ENCODE measurements at places on chromosomes 16 and 17.

DNA sequence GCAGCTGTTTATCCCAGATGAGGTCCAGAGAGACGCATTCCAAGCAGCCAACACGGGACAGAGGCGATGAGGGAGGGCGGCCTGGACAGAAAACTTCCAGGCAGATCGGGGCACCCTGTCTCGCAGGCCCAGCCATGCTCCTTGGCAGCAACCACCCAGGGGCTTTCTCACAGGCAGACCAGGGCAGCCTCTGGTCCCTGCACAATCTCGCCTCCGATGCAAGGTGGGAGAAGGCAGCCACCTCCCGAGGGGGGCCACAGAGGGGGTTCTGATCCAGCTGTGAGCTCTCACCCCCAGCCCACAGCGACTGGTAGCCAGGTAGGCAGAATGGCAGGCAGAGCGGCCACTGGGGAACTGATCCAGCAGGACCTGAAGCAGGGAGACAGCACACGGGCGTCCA, 48.7 kb downstream of the LMF1 start:
- DNase-seq, result peak; percentile 6

DNA sequence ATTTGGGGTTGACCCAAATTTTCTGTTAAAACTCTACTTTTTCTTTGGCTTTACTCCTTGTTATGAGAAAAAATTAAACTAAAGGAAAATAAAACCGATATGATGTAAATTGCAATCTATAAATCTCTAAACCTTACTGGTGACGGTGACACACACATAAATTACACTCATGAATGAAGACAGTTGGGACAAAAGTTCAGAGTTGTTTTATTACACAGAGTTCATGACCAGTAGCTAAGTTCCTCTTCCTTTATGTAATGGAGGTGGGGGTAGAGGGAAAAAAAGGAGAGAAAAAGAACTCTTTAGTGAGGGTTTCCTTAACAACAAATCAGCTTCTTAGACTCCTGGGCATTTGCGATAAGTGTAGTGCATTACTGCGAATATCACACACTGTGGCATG, 220.7 kb downstream of the KCNJ2 start:
- DNase-seq, result no peak

DNA sequence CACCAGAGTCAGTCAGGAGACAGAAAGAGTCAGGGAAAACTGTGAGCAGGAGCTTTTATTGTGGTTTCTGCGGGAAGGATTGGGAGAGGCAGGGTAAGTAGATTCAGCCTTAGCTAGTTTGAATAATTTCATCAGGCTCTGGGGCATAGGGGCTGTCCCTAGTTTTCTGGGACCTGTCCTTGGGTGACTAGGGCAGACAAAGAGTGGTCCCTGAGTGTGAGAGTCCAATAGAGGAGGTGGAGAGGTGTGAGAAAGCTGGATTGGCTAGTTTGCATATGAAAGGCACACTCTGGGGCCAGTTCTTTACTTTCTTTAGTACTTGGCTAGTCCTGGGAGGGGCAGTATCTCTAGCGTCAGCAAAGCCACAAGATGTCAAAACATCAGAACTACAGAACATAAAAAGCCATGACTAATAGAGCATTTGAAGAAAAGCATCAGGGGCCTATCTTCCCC, 255.6 kb downstream of the HS3ST3A1 start:
- DNase-seq, result no peak

GRCh38 chr16:53504665-53505064, 1.7 kb upstream of the AKTIP start:
- DNase-seq, result no peak

GRCh38 chr16:75319513-75320411, 68.3 kb upstream of the BCAR1 start:
- no peak for DNase-seq

- DNase-seq, result no peak
Measured at GRCh38 chr16:82322177-82322576, 152.2 kb upstream of the MPHOSPH6 start.

GRCh38 chr17:82957961-82958561, 118.2 kb upstream of the ZNF750 start:
- DNase-seq, result peak; percentile 7

DNA sequence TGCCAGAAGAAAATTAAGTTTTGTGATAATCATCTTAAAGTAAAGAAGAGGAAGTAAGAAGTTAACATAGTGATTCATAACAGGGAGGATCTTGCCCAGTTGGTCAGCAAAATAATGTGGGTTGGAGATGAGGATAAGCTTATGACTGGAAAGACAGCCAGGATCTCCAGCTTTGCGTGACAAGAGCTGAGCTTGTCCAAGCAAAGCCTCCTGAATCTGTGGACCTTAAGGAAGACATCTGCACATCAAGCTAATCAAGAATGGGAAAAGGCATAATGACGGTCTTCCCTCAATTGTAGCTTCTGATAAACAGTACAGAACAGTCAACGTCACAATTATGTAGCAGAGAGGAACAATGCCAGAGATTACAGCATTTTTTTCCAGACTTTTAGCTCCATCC, 744.7 kb upstream of the GOT2 start:
- no peak for DNase-seq

DNA sequence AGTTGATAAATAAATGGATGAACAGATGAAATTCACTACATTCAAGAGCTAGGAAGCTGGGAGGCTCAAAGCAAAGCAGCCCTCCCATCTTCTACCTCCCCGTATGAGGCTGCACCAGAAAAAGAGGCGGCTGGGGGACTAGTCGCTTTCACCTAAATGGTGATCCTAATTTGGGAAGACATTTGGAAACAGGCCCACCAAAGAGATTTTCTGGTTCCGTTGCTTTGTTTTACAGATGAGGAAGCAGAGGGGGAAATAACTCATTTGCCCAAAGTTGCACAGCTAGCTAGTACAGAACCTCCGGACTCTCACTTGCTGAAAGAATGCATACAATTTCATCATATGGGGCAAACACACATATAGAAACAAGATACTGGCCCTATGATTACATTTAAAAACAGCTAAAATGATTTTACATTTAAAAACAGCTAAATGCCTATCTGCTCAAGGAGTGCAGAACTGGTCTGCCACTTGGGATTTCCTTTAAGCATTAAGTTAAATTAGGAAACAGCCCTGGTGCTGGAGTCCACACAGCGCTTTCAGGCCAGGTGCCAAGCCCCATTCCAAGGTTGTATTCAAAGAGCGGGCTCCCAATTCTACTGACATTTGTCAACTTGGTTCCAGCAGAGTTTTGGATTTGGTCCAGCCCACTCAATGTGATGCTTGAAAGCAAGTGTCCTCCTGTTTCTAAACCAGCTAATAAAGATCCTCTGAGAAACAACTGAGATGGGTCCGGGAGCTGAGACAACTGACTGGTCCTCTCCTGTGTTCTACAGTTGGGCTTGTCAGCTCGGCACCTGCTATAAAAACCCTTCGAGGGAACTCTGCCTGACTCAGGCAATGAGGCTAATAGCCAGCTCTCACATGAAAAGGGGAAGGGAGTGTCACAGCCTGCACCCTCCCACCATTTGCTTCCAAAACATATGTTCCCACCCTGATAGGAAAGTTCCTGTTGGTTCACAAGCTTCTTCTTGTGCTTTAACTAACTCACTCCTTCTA, 11.7 kb downstream of the ERN1 start:
- peak; percentile 24 for DNase-seq

GRCh38 chr17:59853168-59853918, 39.4 kb downstream of the TUBD1 start:
- peak; percentile 53 for DNase-seq

DNA sequence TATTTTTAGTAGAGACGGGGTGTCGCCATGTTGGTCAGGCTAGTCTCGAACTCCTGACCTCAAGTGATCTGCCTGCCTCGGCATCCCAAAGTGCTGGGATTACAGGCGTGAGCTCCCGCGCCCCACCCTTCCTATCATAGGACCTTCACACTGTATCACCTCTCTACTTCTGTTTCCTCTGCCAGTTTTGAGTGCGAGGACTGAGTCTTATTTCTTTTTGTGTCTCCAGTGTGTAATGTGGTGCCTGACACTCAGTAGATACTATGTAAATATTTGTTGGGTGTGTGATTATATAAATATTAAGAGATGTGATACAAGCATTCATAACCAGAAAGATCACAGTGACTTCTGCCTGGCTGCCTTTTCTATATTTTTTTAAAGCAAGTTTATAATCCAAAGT, 10.5 kb downstream of the PRKCA start:
- no peak for DNase-seq

DNA sequence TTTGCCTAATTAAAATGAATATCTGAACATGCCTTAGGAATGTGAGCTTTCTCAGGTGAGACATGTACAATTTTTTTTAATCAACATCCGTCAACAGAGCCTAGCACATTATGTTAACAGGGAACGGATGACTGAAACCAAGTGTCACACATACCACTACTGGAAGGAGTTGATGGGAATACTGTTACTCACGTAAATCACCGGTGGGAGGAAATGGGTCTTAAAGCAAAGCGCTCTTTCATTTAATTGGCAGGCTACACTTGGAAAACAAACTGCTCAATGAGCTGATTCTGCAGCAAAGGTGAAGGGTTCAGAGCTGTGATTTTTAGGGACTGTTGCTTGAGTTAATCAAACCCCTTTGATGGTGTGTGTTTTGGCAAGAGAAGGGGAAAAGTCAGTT, 4.8 kb downstream of the CPPED1 start:
- DNase-seq, result no peak

DNA sequence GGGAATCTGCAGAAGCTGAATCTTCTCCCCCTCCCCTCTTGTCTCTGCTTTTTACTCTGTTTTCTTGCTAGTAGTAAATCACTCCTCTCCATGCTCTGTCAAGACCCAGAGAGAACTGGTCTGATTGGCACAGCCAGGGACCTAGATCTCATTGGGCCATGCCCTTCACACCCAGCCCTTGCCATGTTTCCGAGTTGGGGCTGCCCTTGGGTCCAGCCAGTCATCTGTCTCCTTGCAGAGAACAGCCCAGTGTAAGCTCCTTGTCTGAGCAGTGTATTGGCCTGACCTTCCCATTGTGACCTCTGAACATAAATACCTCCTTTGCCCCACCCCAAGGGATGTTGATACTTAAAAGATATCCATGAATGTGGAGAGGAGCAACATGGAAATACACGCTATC, 3.9 kb downstream of the MMP15 start:
- no peak for DNase-seq

DNA sequence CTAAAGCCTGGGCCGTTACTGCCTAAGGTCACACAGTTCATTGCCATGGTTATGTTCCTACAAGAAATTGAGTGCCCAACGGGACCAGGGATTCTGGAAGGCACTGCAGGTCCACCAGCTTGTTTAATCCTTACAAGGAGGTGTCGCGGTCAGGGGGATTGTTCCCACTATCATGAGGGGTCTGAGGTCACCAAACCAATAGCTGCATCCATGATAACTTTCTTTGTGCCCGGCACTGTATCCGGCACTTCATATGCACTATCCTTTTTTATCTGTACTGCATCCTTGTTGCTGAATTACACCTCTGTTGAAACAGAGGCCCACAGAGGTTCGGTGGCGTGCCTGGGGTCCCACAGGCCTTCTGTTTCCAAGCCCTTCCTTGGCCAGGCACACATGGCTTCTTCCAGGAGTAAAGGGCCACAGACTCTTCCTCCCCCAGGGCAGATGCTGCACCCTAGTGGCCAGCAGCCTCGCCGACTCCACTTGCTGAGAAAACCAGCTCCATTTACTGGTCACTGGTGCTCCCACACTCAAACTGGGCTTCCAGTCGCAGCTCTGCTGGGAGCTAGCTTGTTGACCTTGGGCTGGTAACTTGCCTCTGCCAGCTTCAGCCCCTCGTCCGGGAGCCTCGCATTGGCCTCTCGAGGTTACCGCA, 82.0 kb upstream of the PLCG2 start:
- peak; percentile 42 for DNase-seq

DNA sequence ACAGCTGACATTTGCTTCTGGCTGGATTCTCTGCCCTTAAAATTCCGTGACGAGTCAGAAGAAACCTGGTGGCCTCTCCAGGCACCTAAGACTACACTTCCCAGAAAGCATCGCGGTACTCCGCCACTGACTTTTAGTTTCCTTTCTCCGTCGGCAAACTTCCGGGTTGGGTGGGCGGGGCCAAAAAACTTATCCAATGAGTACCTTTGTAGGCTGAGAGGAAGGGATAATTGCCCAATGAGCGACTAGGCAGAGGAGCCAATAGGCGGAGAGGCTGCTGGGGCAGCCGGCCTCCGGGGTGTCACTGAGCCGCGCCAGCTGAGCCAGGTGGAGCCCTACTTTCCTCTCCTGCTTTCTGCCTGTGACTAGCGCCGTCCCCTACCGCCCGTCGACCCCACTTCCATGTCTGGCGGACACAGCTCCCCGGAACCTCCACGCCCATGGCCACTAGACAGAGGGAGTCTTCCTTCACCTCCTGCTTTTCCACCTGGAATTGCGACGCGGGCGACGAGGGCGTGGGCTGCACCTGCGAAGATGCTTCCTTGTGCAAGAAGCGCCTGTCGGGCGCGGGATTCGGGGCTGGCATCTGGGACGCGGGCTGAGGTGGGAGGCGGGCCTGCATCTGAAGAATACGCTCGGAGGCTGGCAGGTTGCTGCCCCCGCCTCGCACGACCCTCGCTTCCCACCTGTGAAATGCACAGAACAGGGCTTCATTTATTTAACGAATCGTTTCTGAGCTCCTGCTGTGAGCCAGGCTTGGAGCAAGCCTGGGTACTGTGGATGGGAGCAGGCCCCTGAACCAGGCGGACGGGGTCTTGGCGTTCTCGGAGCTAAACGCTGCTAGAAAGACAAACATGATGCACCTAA, 16.5 kb upstream of the ARHGAP17 start:
- peak; percentile 94 for DNase-seq

- no peak for DNase-seq
Measured at GRCh38 chr17:72717276-72717675, 375.2 kb downstream of the SLC39A11 start.

DNA sequence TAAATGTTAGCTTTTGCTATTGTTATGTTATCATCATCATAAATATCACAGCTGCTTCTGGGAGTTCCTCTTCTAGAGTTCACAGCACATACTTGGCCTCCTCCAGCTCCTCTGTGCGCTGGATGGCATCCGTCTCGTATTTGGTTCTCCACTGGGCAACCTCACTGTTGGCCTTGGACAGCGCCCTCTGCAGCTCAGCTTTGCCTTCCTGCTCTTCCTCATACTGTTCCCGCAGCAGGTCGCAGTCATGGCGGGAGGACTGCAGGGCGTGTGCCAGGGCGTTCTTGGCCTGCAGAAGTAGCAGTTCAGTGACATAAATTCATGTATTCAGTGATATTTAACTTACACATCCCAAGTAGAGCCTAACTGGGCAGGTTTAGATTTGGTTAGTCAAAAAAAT, 23.4 kb downstream of the MYH8 start:
- no peak for DNase-seq

All from CD4-positive, alpha-beta T cell treated with Interleukin-15 for 1 hour (primary cell).